NCI-H1694 (cell line): ENCODE measurements at places on chromosomes 11 and 22.

DNA sequence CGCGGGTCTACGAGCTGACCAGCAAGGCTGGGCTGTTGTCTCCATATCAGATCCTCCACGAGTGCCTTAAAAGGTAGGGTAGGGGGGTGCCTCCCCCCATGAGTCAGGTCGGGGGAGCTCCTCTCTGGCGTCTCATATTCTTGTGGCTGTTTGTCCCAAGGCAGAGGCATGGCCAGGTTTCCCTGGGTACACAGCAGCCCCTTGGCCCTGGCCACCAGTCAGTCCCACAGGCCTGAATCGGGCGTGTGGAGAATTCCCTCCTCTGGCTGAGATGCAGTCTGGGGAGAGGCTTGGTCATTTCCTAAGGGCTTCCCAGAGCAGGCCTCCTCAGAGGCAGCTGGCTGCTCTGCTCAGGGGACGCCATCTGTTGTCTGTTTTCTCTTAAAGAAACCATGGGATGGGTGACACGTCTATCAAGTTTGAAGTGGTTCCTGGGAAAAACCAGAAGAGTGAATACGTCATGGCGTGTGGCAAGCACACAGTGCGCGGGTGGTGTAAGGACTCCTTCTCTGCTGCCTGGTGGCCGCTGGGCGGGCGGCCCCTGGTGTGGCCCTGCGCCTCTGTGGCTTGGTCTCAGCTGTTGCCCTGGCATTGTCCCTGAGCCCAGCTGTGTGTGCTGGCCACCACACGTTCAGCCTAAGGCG lies 9.6 kb upstream of the RANBP1 start:
- DNase-seq, result no peak

DNA sequence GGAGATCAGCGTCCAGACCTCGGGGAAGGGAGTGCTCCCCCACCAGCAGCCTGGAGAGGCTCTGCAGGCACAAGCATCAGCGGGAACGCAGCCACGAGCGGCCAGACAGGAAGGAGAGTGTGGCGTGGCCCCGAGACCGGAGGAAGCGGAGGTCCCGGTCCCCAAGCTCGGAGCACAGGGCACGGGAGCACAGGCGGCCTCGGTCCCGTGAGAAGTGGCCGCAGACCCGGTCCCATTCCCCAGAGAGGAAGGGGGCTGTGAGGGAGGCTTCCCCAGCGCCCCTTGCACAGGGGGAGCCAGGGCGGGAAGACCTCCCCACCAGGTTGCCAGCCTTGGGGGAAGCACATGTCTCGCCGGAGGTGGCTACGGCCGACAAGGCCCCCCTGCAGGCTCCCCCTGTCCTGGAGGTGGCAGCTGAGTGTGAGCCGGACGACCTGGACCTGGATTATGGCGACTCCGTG lies 6.9 kb downstream of the IRF7 start:
- no peak for DNase-seq

GRCh38 chr11:88979641-88980040 lies 86.1 kb downstream of the GRM5 start:
- DNase-seq, result no peak

- no peak for DNase-seq
These were observed 13.9 kb downstream of the ZNF74 start for GRCh38 chr22:20407829-20408228.

GRCh38 chr11:45648931-45649330 lies 16.5 kb downstream of the CHST1 start:
- no peak for DNase-seq

DNA sequence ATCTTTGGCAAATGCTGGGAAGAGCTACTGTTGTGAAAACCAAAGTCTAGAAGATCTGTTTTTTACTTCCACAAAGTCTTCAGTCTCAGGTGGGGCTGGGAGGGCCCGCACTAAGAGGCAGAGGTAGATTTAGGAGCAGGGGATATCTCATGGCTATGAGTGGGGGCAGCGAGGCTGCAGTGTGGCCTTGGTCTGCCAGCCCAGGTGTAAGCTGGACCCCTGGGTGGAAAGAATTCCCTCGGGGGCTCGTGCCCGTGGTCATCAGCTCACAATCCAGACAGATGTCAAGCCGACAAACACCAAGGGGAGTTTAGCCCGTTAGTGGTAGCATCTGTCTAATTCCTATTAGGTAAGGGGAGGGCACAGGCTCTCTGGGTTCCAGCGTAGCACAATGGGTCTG lies 9.0 kb downstream of the PKNOX2 start:
- no peak for DNase-seq

- DNase-seq, result no peak
These were observed 369.4 kb upstream of the B3GAT1 start for GRCh38 chr11:134781380-134781866.

DNA sequence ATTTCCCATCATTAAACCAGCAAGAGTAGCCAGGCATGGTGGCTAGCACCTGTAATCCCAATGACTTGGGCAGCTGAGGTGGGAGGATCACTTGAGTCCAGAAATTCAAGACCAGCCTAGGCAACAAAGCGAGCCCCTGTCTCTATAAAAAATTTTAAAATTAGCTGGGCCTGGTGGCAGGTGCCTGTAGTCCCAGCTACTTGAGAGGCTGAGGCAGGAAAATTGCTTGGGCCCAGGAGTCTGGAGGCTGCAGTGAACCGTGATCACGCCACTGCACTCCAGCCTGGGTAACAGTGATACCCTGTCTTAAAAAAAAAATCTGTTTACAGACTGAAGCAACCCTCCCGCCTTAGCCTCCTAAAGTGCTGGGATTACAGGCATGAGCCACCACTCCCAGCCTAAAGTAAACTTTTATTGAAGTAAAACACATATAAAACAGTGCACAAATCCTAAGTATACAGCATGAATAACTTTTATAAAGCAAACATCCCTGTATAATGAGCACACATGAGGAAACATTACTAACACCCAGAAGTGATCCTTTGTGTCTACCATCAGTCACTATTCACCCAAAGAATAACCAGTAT lies 12.6 kb downstream of the UCP3 start:
- no peak for DNase-seq

DNA sequence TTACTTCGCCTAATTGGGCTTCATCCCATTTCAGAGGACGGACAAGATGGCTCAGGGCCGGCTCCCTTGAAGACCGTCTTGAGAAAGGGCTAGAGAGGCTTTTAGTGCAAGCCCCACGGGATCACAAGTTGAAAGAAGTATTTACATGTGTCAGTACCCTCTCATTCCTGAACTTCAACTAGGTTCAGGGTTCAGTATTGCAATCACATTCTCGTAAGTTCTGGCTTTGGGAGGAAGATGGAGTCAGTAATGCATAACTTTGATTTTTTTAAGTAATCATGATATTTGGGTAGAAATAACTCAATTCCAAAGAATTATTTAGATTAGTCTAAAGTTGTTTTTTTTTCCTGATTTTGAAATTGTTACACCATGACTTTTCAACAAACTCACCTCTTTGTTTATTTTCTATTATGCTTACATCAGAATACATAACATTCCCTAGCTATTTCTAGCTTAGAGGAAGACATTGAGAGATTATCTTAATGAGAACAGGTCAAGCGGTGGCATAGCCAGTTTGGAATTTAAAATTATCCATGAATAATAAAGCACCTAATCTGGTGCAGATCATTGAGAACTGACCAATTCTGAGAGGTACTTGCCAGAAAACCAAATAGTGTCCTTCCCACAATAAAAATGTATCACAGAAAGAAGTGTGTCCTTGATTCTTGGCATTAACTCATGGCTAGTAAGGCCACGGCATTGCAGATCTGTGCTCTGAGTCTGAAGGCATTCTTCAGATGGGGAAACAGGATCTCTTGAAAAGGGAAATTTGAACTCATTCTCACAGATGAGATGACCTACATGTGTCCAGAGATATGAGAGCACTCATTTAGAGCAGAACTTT lies 92.1 kb upstream of the BLID start:
- no peak for DNase-seq

DNA sequence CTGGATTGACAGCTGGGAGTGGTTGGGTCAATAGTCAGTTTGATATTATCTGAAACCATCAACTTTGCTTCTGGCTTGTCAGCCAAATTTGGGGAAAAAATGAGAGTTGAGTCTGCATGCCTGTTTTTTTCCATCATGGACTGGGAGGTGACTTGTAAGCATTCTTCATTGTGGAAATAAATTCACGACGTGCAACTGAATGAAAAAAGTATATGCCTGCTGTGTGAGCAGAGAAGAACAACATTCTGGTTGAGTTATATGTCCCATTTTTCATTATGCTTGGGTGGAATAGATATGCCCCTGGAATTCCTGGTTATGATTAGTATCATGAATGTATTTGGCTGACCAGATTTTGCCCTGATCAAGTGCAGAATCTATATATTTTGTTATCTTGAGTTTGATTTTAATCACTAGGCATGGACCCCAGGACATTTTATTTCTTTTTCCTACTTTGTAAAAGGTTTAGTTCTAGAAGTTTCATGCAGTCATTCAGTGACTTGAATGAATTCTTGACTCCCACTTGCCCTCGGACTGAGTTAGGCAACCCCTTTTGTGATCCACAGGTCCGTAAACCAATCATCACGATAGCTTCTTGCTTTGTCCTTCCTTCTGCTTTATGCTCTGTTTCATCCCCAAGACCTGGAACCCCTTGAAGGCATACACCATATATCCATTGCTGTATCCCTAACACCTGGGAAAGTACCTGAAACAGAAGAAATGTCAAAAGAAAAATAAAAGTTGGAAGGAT lies 205.8 kb downstream of the NAV2 start:
- DNase-seq, result no peak

- DNase-seq, result no peak
These were observed 789.4 kb upstream of the KIRREL3 start for GRCh38 chr11:127789927-127790326.

DNA sequence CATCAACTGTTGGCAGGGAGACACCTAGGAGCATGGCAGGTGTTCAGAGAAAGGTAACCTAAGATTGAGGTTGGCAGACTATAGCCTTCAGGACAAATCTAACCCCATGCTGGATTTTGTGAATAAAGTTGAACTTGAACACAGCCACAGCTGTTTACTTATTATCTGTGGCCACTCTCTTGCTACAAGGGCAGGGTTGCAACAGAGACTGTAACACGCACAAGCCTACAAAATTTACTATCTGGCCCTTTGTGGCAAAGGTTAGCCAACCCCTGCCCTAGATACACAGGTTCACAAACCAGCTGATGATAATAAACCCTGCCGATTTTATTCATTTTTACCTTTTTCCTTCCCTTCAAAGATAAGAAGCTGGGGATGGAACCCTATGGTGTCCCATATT lies 2.5 kb downstream of the THYN1 start:
- DNase-seq, result no peak

- no peak for DNase-seq
These were observed 17.4 kb upstream of the BACE1-AS start for GRCh38 chr11:117273550-117274289.

DNA sequence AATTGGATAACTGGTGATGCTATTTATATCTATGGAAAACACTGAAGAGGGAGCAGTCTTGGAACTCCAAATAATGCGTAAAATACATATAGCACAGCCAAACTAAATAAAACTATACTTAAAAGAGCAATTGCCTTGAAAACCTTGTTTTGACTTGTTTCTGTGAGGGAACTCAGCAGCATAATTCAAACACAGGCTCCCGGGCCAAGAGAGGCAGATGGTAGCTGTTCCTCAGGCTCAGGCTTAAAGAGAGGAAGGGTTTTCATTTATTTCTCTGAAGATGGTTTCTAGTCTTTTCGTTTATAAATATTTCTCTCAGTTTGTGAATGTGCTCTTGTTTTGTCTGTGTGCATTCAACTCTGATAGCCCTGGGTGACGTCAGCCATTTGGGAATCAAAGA lies 82.4 kb downstream of the FANCF start:
- no peak for DNase-seq

- no peak for DNase-seq
These were observed 74.6 kb downstream of the AASDHPPT start for GRCh38 chr11:106152013-106152412.

DNA sequence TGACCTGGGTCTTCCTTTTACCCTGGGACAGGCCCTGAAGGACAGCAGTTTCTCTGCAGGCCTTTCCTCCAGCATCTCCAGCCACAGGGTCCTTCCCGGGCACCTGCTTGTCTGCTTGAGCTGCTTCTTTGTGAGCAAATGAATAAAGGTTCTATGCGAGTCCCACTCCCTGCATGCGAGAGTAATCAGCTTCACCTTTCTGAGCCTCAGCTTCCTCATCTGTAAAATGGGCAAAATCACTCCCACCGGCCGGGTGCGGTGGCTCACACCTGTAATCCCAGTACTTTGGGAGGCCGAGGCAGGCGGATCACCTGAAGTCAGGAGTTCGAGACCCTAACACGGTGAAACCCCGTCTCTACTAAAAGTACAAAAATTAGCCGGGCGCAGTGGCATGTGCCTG lies 31.1 kb downstream of the IFT27 start:
- DNase-seq, result no peak

GRCh38 chr11:45885274-45885920 lies at the start of gene MAPK8IP1:
Gene MAPK8IP1, plus strand, starts transcription at chr11:45885651. Its CDS starts 170 bp downstream, at chr11:45885821.
- no peak for DNase-seq

DNA sequence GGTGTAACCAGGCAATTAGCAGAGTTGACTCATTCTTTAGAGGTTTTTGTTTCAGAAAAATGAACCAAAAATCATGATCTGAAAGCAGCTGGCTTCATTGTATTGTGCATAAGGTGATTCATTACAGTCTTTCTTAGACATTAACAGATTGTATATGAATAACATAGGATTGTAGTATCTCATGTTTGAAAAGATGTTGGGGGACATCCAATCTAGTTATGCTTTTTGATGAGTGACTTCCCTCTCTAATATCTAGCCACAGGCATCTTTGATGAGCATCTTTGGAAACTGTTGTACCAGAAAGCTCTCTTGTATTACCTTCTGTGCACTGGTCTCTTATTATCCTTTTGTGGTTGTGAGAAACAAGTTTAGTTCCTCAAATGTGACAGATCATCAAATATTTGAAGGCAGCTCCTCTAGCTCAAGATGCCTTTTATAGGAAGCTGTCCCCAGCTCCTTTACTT lies 8.3 kb downstream of the GRK3 start:
- DNase-seq, result no peak

- no peak for DNase-seq
These were observed 60.5 kb upstream of the MMP13 start for GRCh38 chr11:103016031-103016430.

- no peak for DNase-seq
These were observed 48.5 kb downstream of the WT1 start for GRCh38 chr11:32386770-32387377.

- DNase-seq, result no peak
These were observed 97.2 kb downstream of the SERGEF start for GRCh38 chr11:17915500-17916143.

GRCh38 chr22:40014667-40015248 lies 20.0 kb downstream of the FAM83F start:
- DNase-seq, result no peak

DNA sequence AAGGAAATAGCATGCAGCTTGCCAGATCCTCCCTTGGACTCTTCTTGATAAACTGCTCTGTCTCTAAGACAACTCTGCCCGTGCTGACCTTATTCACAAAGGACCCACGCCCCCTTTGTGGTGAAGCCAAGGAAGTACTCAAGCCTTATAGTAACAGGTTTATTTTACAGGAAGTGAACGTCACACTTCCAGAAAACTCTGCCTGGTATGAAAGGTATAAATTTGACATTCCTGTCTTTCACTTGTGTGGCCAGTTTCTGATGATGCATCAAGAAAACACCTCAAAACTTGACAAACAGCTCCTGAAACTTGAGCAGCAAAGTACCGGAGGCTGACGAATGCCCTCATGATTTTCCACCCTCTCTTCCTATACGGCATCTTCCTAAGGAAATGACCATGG lies 12.5 kb upstream of the PELI3 start:
- DNase-seq, result no peak

- DNase-seq, result no peak
These were observed 142.3 kb downstream of the ELP4 start for GRCh38 chr11:31651822-31652221.
